ENCODE measurements at places on chromosomes 5 and 9. TPM values are rescaled to one million over a fixed set of nuclear protein-coding genes. Genes with fewer than 3 reads are reported as not detected.

The PDCD1LG2 gene
- total RNA-seq: 2.6 TPM

The PRR16 gene
- 4.0 TPM for total RNA-seq

The TAF11L10 gene
- not detected for total RNA-seq

The PCDHGC3 gene
- 38.1 TPM for total RNA-seq

The C9 gene
- 0.18 TPM for total RNA-seq

The TAS2R1 gene
- not detected for total RNA-seq

The INSL4 gene
- not detected for total RNA-seq

The SV2C gene
- total RNA-seq: not detected

All from smooth muscle cell of bladder (primary cell).